HFFc6 (cell line): ENCODE measurements at places on chromosomes 2 and 18. TPM values are rescaled to one million over a fixed set of nuclear protein-coding genes. Genes with fewer than 3 reads are reported as not detected.
A peak's percentile ranks its signal among the peaks of the same experiment; 100 is the strongest.

DNA sequence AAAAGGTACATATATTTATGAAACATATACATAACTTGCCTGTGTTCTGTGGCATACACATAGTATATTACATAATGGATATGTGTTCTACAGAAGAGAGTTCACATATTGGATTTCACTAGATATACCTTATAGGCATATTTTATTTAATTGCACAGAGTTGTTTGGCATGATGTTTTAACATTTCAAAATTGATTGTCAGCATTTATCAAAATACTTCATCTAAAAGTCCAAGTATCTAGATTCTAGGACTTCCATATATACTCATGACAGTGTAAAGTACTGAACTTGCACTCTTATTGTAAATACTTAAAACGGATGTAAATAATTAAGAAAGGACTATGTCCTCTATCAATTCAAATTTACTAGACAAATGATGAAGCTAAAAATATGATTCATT is 995.3 kb upstream of the LRRTM1 start:
- H3K27me3 ChIP-seq, result no peaks in the 10 kb centered on the region; the same call in 1 of the 2 replicates
- no peak overlapping the region for H3K4me3 ChIP-seq
- no peaks in the 10 kb centered on the region for H3K4me1 ChIP-seq
- H3K36me3 ChIP-seq, result no peaks in the 10 kb centered on the region
- DNase-seq, result no peak

ACMSD gene
- not detected in 3 replicates for total RNA-seq

- H3K36me3 ChIP-seq, result peaks cover 60% of the 10 kb centered on the region
- DNase-seq, result peak; percentile 26
- H3K4me3 ChIP-seq, result peak overlapping the region; percentile 42
- H3K27ac ChIP-seq, result peak overlapping the region; percentile 73
- peaks cover under 1% of the 10 kb centered on the region; the same call in 1 of the 2 replicates for H3K27me3 ChIP-seq
- H3K4me1 ChIP-seq, result peaks cover 46% of the 10 kb centered on the region
Observed at GRCh38 chr2:181916726-181917718, 25.5 kb downstream of the ITPRID2 start.

GRCh38 chr18:67670024-67670543 is 153.6 kb upstream of the DSEL start:
- no peaks in the 10 kb centered on the region for H3K27me3 ChIP-seq
- H3K4me3 ChIP-seq, result peak overlapping the region; percentile 80

DNA sequence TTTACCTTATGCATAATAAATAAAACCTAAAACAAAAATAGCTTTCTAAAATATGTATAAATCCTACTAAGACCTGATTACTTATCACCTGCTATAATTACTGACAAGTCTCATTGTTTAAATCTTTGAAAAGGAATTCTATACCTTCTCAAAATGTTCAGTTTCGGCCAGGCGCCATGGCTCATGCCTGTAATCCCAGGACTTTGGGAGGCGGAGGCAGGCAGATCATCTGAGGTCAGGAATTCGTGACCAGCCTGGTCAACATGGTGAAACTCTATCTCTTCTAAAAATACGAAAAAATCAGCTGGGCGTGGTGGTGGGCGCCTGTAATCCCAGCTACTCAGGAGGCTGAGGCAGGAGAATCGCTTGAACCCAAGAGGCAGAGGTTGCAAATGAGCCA is 58.1 kb downstream of the RELCH start:
- H3K27ac ChIP-seq, result no peak overlapping the region
- no peaks in the 10 kb centered on the region for H3K4me1 ChIP-seq
- H3K27me3 ChIP-seq, result no peaks in the 10 kb centered on the region; the same call in 1 of the 2 replicates
- no peak overlapping the region for H3K4me3 ChIP-seq
- no peaks in the 10 kb centered on the region for H3K36me3 ChIP-seq
- no peak for DNase-seq

- H3K4me1 ChIP-seq, result peaks cover 54% of the 10 kb centered on the region
- peaks cover 33% of the 10 kb centered on the region for H3K36me3 ChIP-seq
- peak overlapping the region; percentile 88 for H3K27ac ChIP-seq
- no peak for DNase-seq
Observed at GRCh38 chr2:33023728-33024500, 77.2 kb downstream of the LTBP1 start.

DNA sequence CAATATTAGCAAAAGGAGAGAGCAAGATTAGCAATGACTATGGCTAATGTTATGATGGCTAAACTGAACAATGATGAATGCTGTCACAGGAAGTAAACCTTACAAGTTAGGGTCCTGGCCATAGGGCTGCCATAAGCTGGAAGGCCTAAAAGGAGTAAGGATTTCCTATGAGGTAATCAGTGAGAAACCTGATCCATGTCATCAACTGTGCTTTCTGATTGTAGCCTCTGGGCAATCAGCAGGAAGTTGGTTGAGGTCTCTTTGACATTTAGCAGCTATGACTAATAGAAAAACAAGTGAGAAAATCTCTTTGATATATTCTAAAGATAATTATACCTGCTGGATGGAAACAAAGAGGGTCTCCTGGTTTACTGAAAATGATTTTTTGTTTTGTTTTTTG is 193.0 kb downstream of the RAB3GAP1 start:
- H3K4me1 ChIP-seq, result peaks cover 7% of the 10 kb centered on the region
- peak; percentile 13 for DNase-seq
- H3K27me3 ChIP-seq, result no peaks in the 10 kb centered on the region
- H3K27ac ChIP-seq, result no peak overlapping the region
- H3K36me3 ChIP-seq, result peaks cover 7% of the 10 kb centered on the region

ACVR1C gene
- total RNA-seq, result 0.09 TPM in 1 of 3 replicates, not detected in the others

DNA sequence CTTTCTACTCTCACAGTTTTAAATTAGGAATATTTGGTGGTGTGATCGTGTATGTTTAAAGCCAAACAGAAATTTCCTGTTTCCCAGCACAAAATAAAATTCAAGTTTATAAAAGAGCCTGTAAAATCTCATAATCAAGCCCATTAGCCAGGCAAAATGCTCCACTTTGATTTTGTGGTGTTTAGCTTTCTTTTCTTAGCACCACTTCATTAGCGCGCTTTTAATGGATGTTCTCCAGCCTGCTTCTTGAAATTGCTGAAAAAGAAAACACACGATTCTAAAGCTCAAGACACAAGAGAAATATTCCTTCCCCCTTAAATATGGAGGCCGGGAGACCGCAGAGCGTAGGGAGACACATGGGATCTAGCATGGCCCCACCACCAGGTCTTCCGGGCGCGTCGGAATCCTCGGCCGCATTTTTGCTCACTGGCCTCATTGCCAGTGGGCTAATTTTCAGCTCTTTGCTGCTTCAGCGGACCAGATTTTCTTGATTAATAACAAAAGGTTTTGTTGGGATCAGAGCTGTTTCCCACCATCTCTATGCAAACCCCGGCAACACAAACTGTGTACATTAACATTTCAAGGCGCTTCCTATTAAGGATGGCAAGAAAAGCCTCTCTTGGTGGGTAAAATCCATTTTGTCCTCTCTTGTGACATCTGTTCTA is 40.4 kb upstream of the ID2 start:
- no peak overlapping the region for H3K27ac ChIP-seq
- no peaks in the 10 kb centered on the region; the same call in none of the 2 replicates for H3K27me3 ChIP-seq
- 0 out of 2 replicates have a peak, but pooled peaks cover 7% of the 10 kb centered on the region for H3K36me3 ChIP-seq
- no peak overlapping the region for H3K4me3 ChIP-seq

DNA sequence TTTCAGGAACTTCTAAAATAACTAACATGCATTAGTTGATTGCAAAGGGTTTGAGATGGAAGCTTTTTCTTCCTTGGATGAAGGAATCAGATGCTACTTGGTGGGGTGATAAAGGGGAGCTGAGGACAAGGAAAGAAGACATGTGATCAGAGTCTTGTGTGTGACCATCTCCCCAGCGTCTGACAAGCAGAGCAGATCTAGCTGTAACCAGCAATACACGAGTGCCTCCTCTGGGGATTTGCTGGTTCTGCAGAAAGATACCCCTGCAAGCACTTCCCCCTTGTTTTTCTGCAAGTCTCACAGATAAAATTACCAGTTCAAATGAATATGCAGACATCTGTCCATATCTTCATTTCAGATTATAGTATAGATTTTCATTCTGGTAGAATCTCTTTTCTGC is 2.7 kb downstream of the CDH7 start:
- no peak overlapping the region for H3K27ac ChIP-seq
- no peak overlapping the region for H3K4me3 ChIP-seq
- H3K4me1 ChIP-seq, result no peaks in the 10 kb centered on the region

DNA sequence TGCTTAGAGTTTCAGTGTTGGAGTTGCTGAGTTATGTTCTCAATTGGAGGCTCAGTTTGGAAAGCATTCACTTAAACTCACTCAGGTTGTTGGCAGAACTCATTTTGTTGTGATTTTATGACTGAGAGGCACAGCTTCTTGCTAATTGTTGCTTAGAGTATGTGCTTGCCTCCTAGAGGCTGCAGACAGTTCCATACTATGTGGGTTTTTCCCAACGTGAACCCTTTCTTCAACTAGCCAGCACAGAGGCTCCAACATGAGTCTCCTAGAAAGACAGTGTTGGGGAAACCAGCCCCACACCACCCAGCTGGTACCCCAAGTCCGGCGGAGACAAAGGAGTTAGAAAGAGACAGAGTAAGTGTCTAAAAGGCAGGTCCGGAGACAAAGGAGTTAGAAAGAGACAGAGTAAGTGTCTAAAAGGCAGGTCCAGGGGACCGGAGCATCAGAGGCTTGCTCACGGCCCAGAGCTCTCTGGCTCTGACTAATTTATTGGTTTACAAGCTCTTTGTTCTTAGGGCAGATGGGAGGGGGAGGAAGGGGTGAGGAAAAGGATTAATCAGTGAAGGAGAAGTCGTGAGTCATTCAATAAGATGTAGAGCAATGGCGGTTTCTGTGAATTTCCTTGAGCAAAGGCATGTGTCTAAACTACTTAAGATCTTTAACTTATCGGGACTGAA is 999.7 kb upstream of the LRRTM1 start:
- no peaks in the 10 kb centered on the region; the same call in 1 of the 2 replicates for H3K27me3 ChIP-seq
- no peaks in the 10 kb centered on the region for H3K36me3 ChIP-seq
- no peaks in the 10 kb centered on the region for H3K4me1 ChIP-seq
- H3K4me3 ChIP-seq, result no peak overlapping the region

DNA sequence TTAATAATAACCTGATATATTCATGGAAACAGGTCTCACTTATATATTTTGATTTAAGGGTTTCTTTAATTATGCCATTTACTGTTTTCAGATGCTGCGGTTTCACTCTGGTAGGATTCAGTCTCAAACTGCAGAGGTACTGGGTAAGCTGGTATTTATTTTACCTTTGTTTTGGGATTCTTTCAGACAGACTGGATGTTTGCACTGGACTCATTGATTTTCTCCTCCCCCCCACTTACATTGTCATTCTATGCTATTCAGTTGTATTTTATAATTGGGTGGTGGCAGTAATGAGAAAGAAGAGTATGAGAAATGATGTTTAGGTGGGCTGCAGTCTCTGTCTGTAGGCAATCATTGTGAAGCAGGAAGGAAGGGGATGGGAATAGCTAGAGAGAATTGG is 155.6 kb downstream of the AQP4 start:
- H3K36me3 ChIP-seq, result no peaks in the 10 kb centered on the region
- no peak for DNase-seq
- H3K4me1 ChIP-seq, result no peaks in the 10 kb centered on the region
- H3K27ac ChIP-seq, result no peak overlapping the region
- no peak overlapping the region for H3K4me3 ChIP-seq

KCNJ3 gene
- not detected in 3 replicates for total RNA-seq

DNA sequence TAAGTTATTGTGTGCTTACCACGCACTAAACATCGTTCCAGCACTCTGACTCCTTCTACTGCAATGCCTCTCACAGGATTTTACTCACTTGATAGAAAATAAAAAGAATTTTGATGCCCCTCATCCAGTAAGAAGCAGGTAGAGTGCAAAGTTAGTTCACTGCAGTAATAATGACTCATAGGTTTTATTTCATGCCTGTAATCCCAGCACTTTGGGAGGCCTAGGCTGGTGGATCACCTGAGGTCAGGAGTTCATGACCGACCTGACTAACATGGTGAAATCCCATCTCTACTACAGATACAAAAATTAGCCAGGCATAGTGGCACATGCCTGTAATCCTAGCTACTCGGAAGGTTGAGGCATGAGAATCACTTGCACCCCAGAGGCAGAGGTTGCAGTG is 190.6 kb downstream of the RAD51AP2 start:
- peaks cover 1% of the 10 kb centered on the region; the same call in 1 of the 2 replicates for H3K27me3 ChIP-seq
- H3K4me3 ChIP-seq, result no peak overlapping the region
- H3K36me3 ChIP-seq, result no peaks in the 10 kb centered on the region
- no peak overlapping the region for H3K27ac ChIP-seq
- no peak for DNase-seq
- no peaks in the 10 kb centered on the region for H3K4me1 ChIP-seq

ASAP2 gene
- total RNA-seq, result 31.6 to 37.2 TPM (median 34.7 TPM) in 3 replicates

DNA sequence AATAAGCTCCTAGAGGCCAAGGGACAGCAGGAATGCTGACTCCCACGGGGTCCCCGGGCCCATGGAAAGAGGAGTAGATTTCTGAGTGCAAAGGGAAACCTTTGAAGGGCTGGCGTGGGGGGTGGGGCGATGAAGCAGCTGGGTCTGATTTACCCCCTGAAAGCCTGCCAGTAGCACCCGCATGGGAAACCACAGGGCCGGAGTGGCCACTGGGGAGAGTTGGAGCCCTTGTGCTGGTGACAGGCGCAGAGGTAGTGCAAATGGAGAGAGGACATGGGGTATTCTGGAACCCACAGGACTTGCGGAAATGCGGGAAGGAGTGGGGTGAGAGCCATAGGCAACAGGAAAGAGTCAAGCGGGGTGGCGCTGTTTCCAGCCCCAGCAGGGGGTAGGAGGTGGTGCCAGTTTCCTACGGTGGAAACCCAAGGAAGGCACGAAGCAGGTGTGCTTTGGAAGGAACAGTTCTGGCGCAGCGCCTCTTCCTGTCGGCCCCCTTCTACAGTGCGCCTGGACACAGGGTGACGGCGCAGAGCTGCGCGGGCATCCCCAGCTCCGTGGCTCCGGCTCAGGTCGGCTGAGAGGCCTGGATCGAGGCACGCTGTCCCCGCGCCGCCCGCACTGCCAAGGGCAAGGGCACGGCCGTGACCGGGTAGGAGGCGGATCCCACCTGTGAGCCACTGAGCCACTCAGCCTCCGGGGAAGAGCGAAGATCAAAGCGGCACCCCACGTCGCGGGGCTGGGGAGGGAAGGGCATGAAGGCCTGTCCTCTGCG is 149.0 kb upstream of the GLI2 start:
- DNase-seq, result no peak
- peaks cover 36% of the 10 kb centered on the region for H3K36me3 ChIP-seq
- no peak overlapping the region for H3K27ac ChIP-seq
- no peak overlapping the region for H3K4me3 ChIP-seq

- peaks cover 18% of the 10 kb centered on the region for H3K4me1 ChIP-seq
- H3K27ac ChIP-seq, result no peak overlapping the region; the same call in 1 of the 2 replicates
- H3K27me3 ChIP-seq, result peaks cover 4% of the 10 kb centered on the region
- peak; percentile 32 for DNase-seq
Observed at GRCh38 chr2:42812899-42813479, 20.6 kb upstream of the HAAO start.

- H3K36me3 ChIP-seq, result peaks cover 6% of the 10 kb centered on the region
- peaks cover 30% of the 10 kb centered on the region for H3K4me1 ChIP-seq
- no peaks in the 10 kb centered on the region for H3K27me3 ChIP-seq
- no peak overlapping the region for H3K27ac ChIP-seq
Observed at GRCh38 chr2:187826023-187826422, 271.8 kb upstream of the TFPI start.

DSC3 gene
- total RNA-seq, result not detected in 3 replicates

- H3K27me3 ChIP-seq, result no peaks in the 10 kb centered on the region
- H3K27ac ChIP-seq, result peak overlapping the region; percentile 87
- H3K4me3 ChIP-seq, result peak overlapping the region; percentile 57
Observed at GRCh38 chr2:120287183-120288015, 34.7 kb downstream of the RALB start.

GRCh38 chr18:54983041-54983686 is 23.9 kb upstream of the CCDC68 start:
- no peaks in the 10 kb centered on the region for H3K36me3 ChIP-seq
- H3K4me1 ChIP-seq, result no peaks in the 10 kb centered on the region
- DNase-seq, result peak; percentile 66
